ENCODE measurements at places on chromosomes 3 and 15.

GRCh38 chr15:33080006-33080405 is 114.5 kb downstream of the FMN1 start:
- DNase-seq: no peak

- no peak for DNase-seq
Measured at GRCh38 chr15:31300981-31301672, 25.5 kb upstream of the KLF13 start.

- no peak for DNase-seq
Measured at GRCh38 chr3:23242106-23242505, 39.0 kb downstream of the UBE2E2 start.

GRCh38 chr3:127719369-127719768 is 46.6 kb downstream of the ABTB1 start:
- no peak for DNase-seq

GRCh38 chr3:188906236-188906635 is 265.5 kb upstream of the TPRG1 start:
- no peak for DNase-seq

DNA sequence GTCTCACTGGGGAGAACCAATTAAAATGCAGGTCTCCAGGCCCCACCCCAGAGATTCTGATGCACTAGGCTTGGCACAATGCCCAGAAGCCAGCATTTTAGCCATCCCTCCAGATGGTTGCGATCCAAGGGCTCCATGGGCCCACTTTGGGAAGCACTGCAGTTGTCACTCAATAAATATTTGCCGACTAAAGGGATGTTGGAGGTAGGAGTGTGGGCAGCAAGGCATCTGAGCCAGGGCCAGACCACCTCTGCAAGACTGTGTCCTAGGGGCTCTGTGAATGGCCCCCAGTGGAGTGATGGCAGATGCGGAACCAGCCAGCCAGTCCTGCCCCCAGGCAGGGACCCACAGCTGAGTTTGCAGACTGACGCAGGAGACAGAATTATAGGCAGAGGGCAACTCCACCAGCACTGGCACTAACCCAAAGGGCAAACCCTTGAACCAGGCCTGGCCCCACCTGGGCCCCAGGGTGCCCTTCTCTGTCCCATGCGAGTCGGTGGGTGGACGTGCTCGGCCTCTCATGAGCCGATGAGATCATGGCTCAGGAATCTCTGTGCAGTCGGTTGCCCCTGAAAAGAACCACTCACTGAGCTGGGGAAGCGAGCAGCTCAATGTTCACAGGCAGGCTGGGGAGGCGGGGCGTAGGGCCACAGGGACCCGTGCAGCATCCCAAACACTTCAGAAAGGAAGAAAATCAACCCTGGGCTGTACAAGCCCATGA is 49.7 kb downstream of the SEMA5B start:
- DNase-seq: no peak

DNA sequence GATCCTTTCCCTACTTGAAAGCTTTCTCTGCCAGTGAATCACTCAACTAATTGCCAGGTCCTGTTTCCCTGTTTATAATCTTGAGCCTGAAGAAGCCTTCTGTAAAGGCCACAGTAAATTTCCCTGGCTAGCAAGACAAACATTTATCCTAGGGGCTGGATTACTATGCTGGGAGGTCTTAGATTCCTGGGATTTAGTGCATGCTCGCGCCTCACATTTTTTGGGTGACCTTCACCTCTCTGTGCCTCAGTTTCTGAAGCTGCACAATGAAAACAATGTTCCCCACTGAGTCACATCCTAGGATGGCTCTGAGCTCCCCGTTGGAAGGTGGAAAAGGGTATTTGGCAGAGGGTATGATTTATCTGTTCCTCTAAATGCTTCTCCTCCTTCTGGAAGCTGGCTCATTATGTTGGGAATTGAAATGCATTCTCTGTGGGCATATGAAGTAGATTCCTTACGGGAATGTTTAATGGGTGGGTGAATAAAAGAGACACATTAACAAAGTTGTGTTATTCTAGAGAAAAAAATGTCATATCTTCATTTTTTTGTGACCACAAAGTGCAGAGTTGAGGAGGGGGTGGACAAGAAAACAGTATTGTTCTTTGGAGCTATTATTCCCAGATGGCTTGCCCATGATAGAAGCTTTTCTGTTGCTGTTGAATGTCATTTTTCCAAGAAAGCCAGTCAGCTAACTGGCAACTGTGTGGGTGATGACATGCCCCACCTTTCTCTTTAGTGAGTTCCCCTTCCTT is 32.4 kb downstream of the LSM3 start:
- no peak for DNase-seq

- no peak for DNase-seq
Measured at GRCh38 chr3:30695302-30696061, 89.1 kb downstream of the TGFBR2 start.

- DNase-seq: no peak
Measured at GRCh38 chr15:81410318-81410753, 36.3 kb upstream of the TMC3 start.

DNA sequence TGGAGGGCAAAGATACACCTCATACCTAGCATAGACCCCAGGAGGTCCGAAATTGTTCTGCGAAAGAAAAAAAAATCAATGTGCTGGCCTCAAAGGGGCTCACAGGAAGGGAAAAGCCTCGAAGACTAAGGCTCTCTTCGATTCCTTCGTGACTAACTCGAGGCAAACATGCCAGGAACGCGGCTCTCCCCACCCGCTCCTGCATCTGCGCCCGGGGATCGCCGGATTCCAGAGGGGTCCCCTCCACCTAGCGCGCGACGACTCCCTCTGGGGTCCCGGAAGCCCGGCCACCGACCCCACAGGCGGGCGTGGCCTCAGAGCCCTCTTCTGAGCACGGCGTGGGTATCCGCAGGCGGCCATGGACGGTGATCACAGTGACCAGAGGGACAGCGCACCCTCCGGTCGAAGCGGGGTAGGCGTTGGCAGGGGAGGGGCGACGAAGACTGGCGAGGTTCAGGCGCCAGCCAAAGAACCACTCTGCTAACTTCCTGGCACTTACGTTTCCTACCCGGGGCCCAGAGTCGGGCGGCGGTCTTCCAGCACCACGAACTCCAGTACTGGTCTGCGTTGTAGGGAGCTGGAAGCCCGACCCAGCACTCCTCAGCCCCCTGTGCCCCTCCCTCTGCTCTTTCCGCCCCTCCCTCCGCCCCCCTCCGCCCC is 515 bp upstream of the EIF3J start:
- no peak for DNase-seq

DNA sequence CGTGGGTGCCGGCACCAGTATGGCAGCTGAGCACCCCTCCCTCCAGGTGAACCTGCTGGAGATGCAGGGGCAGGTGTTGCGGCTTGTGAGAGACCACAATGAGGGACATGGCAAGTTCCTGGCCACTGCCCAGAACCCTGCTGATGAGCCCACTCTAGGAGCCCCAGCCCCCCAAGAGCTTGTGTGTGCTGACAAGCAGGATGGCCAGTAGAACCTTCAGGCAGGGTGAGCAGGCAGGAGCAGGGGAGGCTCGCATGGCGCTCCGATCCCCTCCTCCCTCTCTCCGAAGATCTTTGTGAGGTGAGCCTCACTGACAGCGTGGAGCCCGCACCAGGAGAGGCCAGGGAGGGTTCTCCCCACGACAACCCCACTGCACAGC is 29.8 kb downstream of the NGRN start:
- DNase-seq: no peak

DNA sequence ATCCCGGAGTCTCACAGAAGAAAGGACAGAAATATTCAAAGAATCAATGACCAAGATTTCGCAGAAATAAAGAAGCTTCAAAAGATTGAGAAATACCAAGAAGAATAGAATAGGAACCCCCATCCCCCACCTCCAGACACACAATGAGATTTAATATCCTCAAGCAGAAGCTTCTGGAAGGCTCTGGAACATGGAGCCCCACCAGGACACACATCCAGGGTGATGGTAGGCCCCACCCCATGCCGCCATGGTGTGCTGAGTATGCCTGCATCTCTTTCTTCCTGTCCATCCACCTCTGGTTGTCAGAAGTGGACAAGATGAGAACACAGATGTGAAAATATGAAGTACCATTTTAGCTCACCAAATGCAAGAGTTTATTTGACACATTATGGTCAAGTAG is 19.3 kb downstream of the PRR23E start:
- no peak for DNase-seq

- no peak for DNase-seq
Measured at GRCh38 chr3:118760585-118761290, 273.9 kb downstream of the IGSF11 start.
